ENCODE measurements at places on chromosomes 12 and 14.

DNA sequence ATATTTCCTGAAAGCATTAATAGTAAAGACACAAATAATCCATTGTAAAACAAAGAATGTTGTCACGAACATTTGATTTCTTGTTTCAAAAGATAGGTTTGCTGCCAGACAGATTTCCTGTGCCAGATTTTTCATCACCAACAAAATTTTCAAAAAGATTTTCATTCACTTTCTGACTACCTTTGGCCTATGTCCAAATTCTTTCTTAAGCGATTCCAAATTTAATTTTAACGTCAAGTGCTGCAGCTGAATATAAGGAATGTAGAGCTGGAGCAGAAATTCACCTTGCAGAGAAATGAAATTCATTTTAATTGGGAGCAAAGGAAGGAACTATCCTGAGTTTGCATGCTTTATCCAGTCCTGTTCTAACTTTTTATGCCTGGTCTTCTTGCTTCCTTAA, 277.4 kb downstream of the CCER1 start:
- no peak for DNase-seq

DNA sequence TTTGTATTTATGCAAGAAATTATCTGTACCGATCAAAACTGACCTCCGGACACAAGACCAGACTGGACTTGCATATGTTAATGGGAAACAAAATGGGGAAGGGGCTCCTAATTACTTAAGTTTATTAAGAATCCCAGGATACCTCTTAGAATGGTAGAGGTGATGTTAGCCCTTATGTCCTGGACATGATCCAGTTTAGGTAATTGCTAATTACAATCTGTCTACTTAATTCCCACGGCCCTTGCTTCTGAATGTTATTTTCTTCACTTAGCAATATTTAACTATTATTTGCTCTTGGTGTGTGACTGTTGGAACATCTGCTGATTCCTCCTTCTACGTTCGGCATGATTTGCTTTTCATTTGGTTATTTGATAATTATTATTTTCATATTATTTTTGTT, 644.0 kb downstream of the DIO2 start:
- DNase-seq = no peak

DNA sequence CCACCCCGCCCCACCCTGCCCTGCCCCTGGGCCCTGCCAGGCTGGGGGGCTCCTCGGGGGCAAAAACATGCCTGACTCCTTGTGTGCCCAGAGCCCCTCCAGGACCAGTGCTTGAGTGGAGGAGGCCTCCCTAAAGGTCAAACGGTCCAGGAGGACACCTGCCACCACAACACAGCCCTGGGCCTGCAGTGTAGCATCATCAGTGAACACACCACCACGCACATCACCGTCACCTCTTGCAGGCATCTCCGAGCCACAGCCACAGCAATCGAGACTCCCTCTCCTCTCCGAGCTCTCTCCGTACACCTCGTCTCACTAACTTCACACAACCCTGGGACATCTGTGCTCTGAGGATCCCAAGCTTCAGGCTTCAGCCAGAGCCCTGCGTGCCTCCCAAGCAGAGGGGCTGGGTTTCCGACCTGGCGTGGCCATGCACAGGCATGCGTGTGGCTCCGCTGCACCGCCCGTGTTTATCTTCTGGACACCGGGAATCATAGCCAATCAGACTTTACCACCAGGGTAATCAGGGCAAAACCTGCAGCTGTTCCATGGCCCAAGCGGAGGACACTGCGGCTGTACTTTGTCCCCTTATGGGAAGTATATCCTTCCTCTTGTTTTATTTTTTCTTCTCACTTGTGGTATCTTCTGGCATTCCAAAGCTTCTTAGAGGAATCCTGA, 6.2 kb upstream of the DIO3 start:
- DNase-seq = no peak

DNA sequence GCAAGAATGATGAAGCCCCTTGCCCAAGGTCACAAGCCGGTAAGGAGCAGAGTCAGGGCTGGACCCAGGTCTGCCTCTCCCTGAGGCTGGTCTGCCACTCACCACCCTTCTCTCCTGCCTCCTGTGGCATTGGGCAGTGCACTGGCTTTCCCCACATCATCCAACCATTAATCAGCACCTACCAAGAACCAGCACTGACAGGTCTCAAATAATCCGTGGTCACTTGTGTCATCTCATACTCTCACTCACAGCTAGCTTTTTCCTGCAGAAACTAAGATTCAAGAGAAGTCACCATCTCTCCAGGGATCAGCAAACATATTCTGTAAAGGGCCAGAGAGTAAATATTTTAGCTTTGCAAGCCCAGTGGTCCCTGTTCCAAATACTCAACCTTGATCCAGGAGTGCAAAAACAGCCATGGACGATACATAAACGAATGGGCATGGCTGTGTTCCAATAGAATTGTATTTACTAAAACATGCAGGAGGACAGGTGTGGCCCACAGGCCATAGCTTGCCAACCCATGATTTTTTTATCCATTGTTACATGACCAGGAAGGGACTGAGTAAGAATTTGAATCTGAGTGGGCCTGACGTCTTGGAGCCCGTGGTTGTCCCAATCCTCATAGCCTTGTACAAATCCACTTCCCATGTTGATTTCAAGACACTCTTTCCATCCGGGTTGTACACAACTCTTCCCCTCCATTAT, 374.2 kb downstream of the BCL11B start:
- DNase-seq = no peak

DNA sequence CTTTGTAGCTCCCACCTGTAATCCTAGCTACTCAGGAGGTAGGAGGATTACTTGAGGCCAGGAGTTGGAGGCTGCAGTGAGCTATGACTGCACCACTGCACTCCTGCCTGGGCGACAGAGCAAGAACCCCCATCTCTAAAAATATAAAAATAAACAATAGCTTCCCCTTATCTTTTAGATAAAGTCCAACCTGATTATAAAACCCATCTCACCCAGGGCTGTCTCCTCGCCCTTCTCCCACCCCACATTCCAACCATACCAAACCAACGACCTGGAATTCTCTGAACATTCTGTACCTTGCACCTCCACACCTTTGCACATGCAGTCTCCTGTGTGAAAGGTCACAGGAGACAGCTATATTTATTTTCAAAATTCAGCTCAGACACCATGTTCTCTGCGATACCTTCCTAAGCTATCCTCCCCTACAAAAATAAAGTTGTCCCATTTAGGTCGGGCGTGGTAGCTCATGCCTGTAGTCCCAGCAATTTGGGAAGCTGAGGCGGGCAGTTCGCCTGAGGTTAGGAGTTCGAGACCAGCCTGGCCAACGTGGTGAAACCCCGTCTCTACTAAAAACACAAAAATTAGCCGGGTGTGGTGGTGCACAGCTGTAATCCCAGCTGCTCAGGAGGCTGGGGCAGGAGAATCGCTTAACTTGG, 7.7 kb downstream of the SLC7A7 start:
- no peak for DNase-seq

- DNase-seq = no peak
These were observed 80.0 kb downstream of the EP400 start for GRCh38 chr12:132029503-132030300.

DNA sequence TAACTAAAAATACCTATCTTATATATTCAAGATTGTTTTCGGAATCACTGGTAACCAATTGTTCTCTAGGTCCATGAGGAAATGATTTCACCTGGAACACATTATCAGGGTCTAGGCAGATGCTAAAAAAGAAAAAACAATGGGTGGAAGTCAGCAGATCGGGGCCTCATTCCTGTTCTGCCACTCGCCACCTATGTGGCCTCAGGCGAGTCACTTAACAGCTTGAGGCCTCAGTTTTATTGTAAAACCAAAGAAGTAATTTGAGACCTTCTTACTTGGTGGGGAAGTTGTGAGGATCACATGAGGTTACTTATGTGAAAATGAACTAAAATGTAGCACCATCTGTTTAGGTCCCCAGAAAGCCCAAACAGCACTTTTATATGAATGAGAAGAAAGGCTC, 6.2 kb upstream of the RNASE10 start:
- DNase-seq = no peak

GRCh38 chr12:3744229-3744901, 8.5 kb downstream of the CRACR2A start:
- no peak for DNase-seq

- no peak for DNase-seq
These were observed 617 bp downstream of the TTC8 start for GRCh38 chr14:88825078-88825458.

GRCh38 chr12:118103201-118103600, 610 bp downstream of the VSIG10 start:
- DNase-seq = no peak

DNA sequence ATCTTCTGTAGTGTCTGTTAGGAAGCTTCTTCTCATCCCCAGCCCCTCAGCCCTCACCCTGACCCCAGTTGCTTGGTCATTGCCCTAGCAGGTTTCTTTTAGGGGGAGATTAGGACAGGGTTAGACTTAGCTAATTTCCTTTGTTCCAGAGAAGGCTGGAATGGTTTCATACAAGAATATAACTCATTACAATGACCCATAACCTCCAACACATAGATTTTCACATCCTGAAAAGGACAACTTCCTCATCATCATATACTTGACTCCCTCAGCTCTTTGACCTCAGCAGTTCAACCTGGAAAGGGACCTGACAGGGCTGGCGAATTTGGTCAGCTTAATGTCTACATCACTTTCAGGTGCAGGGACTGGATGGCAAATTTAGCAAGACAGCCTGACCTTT, 8.0 kb upstream of the BHLHE41 start:
- DNase-seq = no peak

- no peak for DNase-seq
These were observed 61.4 kb downstream of the LMNTD1 start for GRCh38 chr12:25491396-25492325.

- no peak for DNase-seq
These were observed 116.2 kb downstream of the EGLN3 start for GRCh38 chr14:33834466-33835260.

DNA sequence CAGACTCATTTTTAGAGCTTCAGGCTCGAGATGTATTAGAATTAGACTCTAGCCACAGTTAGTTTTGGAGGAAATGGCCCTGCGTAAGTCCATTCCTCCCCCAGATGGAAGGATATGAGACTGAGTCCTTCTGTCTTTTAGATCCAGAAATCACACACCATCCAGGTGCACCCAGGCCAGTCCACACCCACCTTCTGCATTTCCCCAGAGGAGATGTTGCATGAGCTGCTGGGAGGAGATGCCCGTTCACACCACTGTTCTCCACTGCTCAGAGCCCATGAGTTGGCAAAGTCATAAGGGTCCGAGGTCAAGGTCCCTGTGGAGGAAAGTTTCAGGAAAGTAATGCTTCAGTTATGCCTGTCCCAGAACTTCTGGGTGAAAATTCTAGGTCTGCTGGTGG, 29.2 kb downstream of the VWF start:
- DNase-seq = no peak

DNA sequence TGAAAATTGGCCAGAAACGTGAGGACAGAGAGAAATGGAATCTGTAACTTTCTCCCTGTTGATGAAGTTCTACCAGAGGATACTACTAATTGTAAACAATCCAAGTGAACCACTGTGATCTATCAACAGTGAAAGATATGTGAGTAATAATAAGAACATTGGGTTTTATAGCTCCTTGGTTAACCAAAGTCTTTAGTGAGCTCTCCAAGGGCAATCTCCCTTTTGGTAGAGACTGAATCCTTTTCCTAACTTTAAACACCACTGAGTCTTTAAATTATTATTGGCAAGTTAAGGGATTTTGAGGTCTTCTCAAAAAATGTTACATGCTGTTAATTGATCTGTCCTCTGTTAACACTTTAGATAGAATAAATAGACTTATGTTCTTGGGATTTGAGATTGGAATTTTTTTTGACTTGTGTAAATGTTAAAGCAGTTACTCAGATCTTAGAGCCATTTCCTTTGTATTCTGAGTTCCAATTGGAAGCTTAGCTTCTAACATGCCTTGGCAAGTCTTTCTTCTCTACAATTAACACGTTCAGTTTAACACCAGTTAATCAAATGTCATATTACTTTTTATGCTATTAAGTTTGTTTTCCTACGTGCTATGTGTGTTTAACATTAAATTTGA, 338.2 kb upstream of the DDHD1 start:
- DNase-seq = no peak

DNA sequence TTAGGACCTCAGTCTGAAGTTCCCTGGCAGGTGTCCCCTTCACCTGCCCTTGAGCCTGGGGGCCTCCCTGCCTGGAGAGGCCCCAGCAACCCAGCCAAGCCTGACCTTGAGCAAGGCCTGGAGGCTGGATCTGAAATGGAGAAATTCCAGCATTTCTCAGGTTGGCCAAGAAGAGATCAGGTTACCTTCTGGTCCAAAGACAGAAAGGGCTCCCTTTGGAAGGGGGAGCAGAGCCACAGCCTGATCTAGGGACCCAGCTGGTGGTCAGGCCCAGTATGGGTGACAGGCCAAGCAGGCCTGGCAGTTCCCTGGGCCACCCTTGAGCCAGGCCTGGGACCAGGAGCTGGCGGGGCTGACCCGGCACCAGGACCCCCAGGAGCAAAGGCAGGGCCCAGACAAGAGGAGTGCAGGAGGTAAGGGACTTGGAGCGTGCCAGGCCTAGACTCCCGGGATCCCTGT, 82.8 kb downstream of the TNFAIP2 start:
- DNase-seq = no peak

- peak; percentile 20 for DNase-seq
These were observed 19.3 kb downstream of the SLC25A3 start for GRCh38 chr12:98612696-98613334.

GRCh38 chr12:39235990-39236767, 206.7 kb downstream of the KIF21A start:
- no peak for DNase-seq

DNA sequence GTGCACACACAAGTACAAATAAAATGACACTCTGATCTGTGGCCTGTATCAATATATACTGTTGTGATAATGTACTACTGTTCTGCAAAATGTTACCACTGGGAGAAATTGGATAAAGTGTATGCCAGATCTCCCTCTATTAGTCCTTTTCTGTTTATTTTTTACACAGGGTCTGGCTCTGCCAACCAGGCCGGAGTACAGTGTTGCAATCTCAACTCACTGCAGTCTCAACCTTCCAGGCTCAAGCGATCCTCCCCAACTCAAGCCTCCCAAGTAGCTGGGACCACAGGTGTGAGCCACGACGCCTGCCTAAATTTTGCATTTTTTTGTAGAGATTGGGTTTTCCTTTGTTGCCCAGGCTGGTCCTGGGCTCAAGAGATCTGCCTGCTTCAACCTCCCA, 1.9 kb downstream of the NT5DC3 start:
- DNase-seq = no peak

DNA sequence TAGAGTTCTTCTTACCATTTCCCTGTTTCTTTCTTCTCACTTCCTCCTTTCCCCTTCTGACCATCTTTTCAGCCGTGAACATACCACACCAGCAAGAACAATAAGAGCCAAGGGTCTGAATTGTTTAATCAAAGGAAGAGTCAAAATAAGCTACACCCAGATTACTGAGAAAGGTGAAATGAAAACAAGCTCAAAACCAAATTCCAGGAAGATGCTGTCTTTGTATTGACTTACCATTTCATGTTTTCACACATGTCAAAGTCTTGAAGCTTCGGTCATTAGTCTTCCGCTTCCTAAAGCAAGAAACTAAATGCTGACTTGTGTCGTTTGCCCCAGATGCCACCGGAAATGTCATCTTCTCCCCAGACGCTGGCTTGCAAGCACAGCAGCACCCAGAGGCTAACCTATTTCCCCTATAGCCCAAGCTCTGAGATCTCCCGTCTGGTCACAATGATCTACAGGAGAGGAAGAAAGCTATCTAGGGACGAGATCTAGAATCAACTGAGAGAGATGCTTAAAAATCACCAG, 136.5 kb upstream of the AMIGO2 start:
- peak; percentile 81 for DNase-seq

- DNase-seq = no peak
These were observed 24.1 kb downstream of the TRPV4 start for GRCh38 chr12:109808876-109809646.

GRCh38 chr12:122303068-122303467, 36.8 kb upstream of the VPS33A start:
- no peak for DNase-seq

GRCh38 chr12:71000748-71001147, 80.2 kb upstream of the PTPRR start:
- DNase-seq = no peak
